ENCODE measurements at places on chromosomes 4 and X. TPM values are rescaled to one million over a fixed set of nuclear protein-coding genes. Genes with fewer than 3 reads are reported as not detected.
A peak's percentile ranks its signal among the peaks of the same experiment; 100 is the strongest.

IBSP gene
- not detected for total RNA-seq

GRID2 gene
- total RNA-seq: not detected

DNA sequence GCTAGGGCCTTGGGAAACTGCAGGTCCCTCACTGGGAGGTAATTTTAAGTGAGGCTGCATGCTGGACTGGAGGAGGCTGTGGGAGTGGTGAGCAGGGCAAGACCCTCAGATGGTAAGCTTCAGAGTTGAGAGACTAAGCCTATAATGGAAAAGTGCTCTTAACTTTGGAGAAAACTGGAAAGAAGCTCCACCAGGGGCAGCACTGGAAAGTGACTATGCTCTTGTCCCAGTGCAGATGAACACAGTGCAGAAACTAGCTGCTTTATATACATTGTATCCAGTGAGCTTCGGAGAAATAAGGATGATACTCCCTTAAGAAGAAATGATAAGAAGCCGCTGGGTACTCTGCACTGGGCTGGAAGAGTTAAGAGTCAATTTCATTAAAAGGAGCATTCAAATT lies 3.2 kb upstream of the MAGEB2 start:
- no peaks in the 10 kb centered on the region for H3K27me3 ChIP-seq
- H3K4me1 ChIP-seq: no peaks in the 10 kb centered on the region
- H3K27ac ChIP-seq: no peak overlapping the region
- no peaks in the 10 kb centered on the region for H3K36me3 ChIP-seq

DNA sequence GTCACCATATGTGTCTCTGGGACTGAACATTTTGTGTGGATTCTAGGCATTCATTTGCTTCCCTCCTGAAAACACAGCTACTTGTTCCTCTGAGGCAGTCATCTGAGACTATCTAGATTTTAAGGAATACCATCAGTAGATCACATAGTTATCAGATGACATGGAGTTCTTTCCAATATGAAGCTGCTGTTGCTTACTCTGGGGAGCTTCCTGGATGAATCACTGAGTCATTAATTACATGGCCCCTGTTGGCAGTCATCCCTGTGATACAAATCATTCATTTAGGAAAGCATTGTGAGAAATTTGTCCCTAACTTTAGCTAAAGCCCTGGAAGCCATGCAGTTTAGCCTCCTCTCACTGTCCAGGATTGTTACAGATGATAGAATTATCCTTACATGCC lies 98.2 kb upstream of the ARSJ start:
- H3K4me1 ChIP-seq: no peaks in the 10 kb centered on the region
- no peak overlapping the region for H3K27ac ChIP-seq
- DNase-seq: no peak
- H3K36me3 ChIP-seq: no peaks in the 10 kb centered on the region

DNA sequence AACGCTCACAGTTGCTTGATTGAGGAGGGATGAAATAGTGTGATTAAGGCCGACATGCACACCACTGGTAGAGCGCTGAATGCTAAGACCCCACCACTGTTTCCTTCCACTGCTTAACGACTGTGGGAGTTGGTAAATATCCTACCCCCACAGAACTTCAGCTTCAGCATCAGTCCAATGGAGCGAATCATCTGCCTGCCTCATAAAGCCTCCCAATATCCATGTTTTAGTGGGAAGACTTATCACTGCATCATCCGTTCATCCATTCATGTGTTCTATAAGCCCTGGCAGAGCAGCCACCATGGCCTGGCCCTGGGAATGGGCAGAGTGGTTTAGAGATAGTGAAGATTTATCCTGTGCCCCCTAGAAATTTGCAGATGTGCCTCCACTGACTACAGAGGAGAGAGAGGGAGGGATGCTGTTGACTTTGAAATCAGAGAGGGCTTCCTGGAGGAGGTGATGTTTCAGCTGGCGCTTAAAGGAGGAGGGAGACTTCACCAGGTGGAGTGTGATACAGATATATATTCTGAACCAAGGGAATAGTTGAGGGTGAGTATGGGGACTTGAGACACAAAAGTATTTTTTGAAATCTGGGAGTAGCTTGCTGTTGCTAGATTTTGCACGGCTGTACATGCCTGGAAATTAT lies 71.9 kb upstream of the STX18 start:
- H3K4me3 ChIP-seq: no peak overlapping the region
- no peak overlapping the region for H3K27ac ChIP-seq
- H3K4me1 ChIP-seq: no peaks in the 10 kb centered on the region
- H3K27me3 ChIP-seq: no peaks in the 10 kb centered on the region
- no peak for DNase-seq
- H3K36me3 ChIP-seq: no peaks in the 10 kb centered on the region

GABRQ gene
- total RNA-seq: 0.05 TPM

DNA sequence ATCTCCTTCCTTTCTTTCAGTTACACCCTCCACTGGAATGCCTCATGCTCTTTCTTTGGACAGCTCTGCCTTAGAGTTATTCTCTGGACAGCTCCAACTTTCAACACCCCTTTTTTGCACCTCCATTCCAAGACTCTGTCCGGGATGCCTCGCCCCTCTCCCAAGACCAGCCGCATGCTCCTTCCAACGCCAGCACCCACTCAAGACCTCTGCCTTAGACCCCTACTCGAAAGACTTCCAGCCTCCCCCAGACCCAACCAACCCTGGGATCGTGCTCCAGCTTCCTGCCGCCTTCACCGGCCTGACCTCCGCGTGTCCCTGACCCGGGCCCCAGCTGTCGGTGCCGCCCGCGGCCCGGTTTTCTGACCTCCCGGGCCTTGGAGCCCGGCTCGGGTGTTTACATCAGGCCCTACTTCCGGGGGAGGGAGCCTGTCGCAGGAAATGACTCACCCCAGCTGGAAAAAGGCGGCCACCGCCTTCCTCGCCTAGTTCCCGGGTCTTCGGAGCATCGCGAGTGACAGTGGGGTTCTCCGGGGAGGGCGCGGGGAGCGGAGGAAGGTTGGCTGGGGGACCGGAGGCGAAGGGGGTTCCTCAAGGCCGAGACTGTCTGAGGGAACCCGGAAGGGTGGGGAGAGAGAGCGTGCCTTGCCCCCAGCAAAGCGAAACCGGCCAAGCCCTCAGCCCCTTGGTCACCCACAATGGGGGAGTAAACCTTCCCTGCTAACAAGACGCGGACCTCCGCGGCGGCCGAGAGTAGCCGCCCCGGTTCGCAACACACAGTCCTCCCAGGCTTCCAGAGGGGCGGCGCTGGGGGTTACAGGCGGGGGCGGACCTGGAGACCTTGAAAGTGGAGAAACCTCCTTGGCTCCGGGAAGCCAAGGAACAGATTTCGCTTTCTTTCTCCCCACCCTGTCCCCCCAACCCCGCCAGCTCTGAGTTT lies at the start of gene WDR45:
Gene WDR45, minus strand, starts transcription at position 399 of the 940 bp plus-strand sequence. CDS start 1,792 bp downstream, outside the sequence.
- H3K27ac ChIP-seq: peak within 1 kb of the TSS; percentile 98
- H3K4me3 ChIP-seq: peak within 1 kb of the TSS; percentile 74
- peaks cover 5% of the 10 kb centered on the region for H3K36me3 ChIP-seq
- H3K27me3 ChIP-seq: no peaks in the 10 kb centered on the region

DNA sequence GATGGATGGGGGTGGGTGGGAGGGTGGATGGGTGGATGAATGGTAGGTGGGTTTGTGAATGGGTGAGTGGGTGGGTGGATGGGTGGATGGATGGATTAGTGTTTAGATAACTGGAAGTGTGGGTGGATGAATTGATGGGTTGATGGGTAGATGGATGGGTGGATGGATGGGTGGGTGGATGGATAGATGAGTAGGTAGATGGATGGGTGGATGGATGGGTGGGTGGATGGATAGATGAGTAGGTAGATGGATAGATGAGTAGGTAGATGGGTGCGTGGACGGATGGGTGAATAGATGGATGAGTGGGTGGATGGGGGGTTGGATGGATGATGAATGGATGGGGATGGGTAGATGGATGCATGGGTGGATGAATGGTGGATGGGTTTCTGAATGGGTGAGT lies 20.3 kb upstream of the ASMTL start:
- no peaks in the 10 kb centered on the region for H3K27me3 ChIP-seq
- H3K36me3 ChIP-seq: no peaks in the 10 kb centered on the region
- H3K27ac ChIP-seq: no peak overlapping the region

DNA sequence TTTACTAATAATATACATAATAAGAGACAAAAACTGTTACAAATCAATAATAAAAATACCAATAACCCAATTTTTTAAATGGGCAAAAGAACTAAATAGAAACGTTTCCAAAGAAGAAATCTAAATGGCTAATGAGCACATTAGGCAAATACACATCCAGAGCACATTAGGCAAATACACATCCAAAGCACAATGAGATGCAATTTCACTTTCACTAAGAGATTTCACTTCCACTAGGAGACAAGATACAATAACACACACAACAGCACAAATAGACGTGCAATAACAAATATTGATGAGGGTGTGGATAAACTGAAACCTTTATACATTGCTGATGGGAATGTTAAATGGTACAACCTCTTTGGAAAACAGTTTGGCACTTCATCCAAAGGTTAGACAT lies 250.7 kb downstream of the ARAP2 start:
- no peaks in the 10 kb centered on the region for H3K4me1 ChIP-seq
- DNase-seq: no peak
- H3K4me3 ChIP-seq: no peak overlapping the region
- no peak overlapping the region for H3K27ac ChIP-seq
- no peaks in the 10 kb centered on the region for H3K27me3 ChIP-seq

DNA sequence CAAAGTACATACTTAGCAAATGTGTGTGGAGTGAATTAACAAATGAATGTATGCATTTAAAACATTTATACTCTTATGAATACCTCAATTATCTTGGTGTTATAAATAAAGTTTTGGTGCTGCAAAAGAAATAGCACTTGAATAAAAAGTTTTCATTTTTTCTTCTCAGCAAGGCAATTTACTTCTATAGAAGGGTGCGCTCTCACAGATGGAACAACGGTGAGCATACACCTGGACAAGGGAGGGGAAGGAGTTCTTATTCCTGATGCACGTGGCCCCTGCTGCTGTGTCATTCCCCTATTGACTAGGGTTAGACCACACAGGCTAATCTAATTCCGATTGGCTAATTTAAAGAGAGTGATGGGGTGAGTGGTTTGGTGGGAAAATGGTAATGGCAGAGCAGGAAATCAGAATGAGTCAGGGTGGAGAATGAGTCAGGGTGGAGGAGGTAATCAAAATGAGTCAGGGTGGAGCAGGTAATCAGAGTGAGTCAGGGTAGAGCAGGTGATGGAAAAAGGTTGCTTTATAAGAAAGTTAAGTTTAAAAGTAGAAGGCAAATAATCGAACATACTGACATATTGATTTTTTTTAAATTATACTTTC lies 28.2 kb upstream of the PGK1 start:
- no peak overlapping the region for H3K27ac ChIP-seq
- no peaks in the 10 kb centered on the region for H3K36me3 ChIP-seq
- H3K27me3 ChIP-seq: no peaks in the 10 kb centered on the region
- no peak for DNase-seq
- H3K4me1 ChIP-seq: no peaks in the 10 kb centered on the region
- H3K4me3 ChIP-seq: no peak overlapping the region

TCEAL9 gene
- total RNA-seq: 7.7 TPM

All from liver (tissue), 10 donors.